ENCODE measurements at places on chromosomes 1 and 21.

GRCh38 chr1:8025671-8026144 is 401 bp downstream of the ERRFI1 start:
- DNase-seq = no peak

GRCh38 chr1:85799737-85800136 is 91.5 kb upstream of the ZNHIT6 start:
- no peak for DNase-seq

DNA sequence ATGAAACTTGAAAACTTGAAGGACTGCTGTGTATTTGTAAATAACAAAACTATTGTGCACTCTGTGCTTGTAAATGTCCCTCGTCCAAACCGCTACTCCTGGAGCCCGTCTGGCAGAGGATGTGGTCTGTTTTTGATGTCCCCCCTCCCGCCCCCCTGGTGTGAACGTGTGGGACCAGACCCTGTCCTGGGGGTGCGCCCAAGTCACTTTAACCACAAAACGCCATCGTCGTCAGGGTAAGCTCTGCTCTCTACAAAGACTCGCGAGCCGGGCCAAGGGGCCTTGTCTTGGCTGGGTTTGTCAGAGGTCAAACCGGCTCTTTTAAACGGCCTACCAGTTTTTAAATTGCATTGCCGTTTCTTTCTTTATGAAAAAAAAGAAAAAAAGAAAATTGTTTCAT is 87.4 kb upstream of the TMEM51 start:
- DNase-seq = no peak

GRCh38 chr1:48943393-48943792 is 166.7 kb upstream of the BEND5 start:
- no peak for DNase-seq

GRCh38 chr1:25971066-25971810 is 26.6 kb downstream of the PAFAH2 start:
- DNase-seq = no peak

GRCh38 chr1:224357626-224358124 is 996 bp downstream of the CNIH4 start:
- DNase-seq = no peak

GRCh38 chr1:7366286-7366954 is 404.7 kb upstream of the VAMP3 start:
- DNase-seq = no peak

- DNase-seq = no peak
Measured at GRCh38 chr1:56799605-56800400, 19.4 kb downstream of the FYB2 start.

GRCh38 chr1:40944326-40944725 is 35.2 kb upstream of the CTPS1 start:
- DNase-seq = no peak

DNA sequence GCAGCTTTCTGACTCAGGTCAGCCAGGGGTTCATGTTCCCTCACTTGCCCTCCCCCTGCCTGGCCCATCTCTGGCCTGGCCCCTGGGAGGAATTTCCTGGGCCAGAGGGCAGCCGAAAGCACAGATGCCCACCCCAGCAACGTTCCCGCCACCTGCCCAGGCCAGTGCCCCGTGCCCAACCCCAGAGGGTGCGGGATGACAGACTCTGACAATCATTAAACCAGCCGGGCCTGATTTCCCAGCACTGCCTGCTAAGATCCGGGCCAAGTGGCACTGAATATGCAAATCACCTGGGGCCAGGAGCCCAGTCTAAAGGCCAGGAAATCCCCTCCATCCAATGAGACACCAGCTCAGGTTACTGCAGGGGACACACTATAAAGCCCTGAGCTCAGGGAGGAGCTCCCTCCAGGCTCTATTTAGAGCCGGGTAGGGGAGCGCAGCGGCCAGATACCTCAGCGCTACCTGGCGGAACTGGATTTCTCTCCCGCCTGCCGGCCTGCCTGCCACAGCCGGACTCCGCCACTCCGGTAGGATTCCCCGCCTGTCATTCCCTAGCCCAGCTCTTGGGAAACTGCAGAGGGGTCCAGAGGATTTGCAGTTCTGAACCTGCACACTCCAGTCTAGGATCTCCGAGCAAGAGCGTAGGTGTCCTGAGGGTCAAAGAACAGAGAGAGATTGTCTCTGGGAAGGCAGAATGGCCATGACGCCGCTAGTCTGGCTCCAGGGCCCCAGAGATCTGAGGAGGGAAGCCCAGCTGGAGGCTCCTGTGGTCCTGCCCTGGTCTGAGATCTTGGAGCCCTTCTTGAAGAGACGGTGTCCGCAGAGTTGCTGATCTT is at the start of gene ELF3:
Gene ELF3 (plus strand): TSS at position 408 of the 836 bp plus-strand sequence. CDS start 550 bp downstream, outside the sequence.
- DNase-seq = no peak

GRCh38 chr1:97348599-97349265 is 572.1 kb downstream of the DPYD start:
- no peak for DNase-seq

- no peak for DNase-seq
Measured at GRCh38 chr1:18037651-18038050, 69.9 kb upstream of the IGSF21 start.

GRCh38 chr1:25137106-25137505 is 95.2 kb downstream of the SYF2 start:
- DNase-seq = no peak

DNA sequence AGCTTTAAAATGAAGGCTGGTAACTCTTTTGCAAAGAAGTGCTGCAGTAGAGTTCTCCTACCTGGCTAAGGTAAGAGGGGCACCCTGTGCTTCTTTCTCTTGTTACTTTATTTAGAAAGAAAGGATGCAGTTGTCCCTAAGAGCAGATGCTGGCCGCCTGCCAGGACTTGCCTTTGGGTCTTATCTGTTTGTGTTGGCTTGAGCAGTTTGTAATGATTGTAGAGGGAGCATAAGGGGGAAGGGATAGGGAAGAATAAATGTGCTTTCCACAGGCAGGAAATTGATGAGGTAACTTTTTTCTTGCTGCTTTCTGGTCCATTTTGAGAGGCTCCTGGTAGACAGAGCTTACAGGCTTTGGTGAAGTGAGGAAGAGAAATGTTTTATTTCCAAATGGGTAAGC is 229.6 kb downstream of the HHAT start:
- DNase-seq = no peak

DNA sequence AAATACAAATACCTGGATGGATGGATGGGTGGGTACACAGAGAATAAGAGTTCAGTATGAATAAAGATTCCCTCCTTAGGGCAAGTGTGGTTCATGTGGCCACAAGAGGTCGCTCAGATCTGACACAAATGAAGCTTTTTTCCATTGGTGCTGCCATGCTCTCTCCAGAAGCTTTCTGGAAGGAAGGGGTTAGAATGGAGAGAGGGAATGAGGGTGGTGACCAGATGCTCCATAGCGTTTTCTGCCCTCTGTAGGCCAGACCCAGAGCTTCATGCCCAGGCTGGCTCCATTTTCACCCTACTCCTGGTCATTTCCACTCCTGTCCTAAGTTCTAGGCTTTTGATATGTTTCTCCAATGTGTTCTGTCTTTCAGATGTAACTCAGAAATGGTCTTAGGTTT is 3.3 kb upstream of the FCRL6 start:
- no peak for DNase-seq
